Psoas muscle (tissue), 8 donors: ENCODE measurements at places on chromosomes 2 and 18.

- no peaks in the 10 kb centered on the region for H3K36me3 ChIP-seq
- no peaks in the 10 kb centered on the region for H3K4me1 ChIP-seq
- H3K27ac ChIP-seq = no peak overlapping the region
- H3K4me3 ChIP-seq = no peak overlapping the region
These were observed 344.3 kb downstream of the EIPR1 start for GRCh38 chr2:3033315-3033714.

DNA sequence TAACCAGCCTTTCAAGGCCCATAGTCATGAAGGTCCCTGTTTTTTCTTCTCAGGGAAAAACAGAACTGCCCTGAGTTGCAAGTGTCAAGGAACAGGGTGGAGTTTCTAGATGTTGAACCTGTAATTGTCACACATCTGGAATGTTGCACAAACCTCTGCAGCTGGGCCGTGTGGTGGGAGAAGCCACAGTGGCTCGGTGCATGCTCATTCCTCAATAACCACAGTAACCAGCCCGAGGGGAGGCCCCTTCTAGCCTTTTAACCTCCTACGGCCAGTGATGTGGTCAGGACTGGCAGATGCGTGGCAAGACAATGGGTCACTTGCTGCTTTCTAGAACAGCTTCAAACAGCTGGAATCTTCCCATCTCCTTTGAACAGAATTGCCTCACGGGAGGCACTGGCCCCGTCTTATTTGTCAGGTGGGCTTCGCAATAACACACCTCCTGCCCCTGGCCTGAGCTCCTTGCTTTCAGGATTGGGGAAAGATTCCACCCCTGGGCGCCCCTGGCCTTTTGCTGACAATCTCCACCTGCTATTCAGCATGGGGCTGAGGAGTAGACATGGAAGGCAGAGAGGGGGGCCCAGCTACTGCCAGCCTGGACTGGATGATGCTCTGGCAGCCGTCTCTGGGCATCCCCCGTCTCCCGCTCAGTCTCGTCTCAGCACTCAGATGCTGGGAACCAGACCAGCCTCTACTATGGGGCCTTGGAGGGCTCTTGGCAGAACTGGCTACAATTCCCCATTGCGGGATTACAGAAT, 102.9 kb downstream of the KLHL29 start:
- no peak overlapping the region for H3K27ac ChIP-seq
- no peaks in the 10 kb centered on the region for H3K4me1 ChIP-seq
- H3K27me3 ChIP-seq = no peaks in the 10 kb centered on the region
- no peaks in the 10 kb centered on the region for H3K36me3 ChIP-seq
- H3K4me3 ChIP-seq = no peak overlapping the region
- DNase-seq = no peak

- H3K27me3 ChIP-seq = no peaks in the 10 kb centered on the region
- no peaks in the 10 kb centered on the region for H3K36me3 ChIP-seq
- no peak for DNase-seq
- no peak overlapping the region for H3K4me3 ChIP-seq
These were observed 163.3 kb downstream of the KLHL29 start for GRCh38 chr2:23548143-23548769.

DNA sequence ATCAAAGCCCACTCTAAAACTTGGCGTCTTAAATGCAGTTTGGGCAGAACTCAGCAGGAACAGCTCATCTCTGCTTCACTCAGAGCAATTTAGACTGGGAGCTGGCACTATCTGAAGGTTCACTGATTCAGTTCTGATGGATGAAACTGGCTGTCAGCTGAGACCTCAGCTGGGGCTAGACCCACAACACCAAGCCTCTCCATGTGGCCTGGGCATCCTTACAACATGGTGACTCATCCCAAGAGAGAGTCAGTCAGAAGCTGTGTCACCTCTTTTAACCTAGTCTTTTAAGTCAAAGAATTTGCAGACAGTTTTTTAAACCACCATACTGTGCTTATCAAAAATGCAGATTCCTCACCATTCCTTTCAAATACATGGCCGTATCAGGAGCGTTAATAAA, 62.6 kb upstream of the ZNF397 start:
- no peak overlapping the region for H3K27ac ChIP-seq
- DNase-seq = peak; percentile 25
- no peaks in the 10 kb centered on the region for H3K27me3 ChIP-seq
- no peak overlapping the region for H3K4me3 ChIP-seq
- no peaks in the 10 kb centered on the region for H3K36me3 ChIP-seq
- no peaks in the 10 kb centered on the region for H3K4me1 ChIP-seq

- H3K27ac ChIP-seq = no peak overlapping the region
- no peaks in the 10 kb centered on the region for H3K4me1 ChIP-seq
- H3K36me3 ChIP-seq = no peaks in the 10 kb centered on the region
- no peak for DNase-seq
- no peaks in the 10 kb centered on the region for H3K27me3 ChIP-seq
These were observed 285.4 kb downstream of the ZNF521 start for GRCh38 chr18:25066516-25066915.
